ENCODE measurements at places on chromosomes 1 and 21.

GRCh38 chr1:33150522-33150921, 31.3 kb downstream of the TRIM62 start:
- no peak for DNase-seq

- DNase-seq = no peak
These were observed 2.2 kb downstream of the ELOA start for GRCh38 chr1:23745515-23745914.

DNA sequence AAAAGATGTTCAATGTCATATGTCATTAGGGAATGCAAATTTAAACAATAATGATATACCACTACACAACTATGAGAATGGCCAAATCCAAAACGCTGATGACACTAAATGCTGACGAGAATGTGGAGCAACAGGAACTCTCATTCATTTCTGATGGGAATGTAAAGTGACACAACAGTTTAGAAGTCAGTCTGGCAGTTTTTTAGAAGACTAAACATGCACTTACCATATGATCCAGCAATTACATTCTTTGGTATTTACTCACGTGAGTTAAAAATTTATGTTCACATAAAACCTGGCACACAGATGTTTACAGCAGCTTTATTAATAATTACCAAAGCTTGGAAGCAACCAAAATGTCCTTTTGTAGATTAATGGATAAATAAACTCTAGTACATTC, 110.4 kb upstream of the C1orf21 start:
- no peak for DNase-seq

DNA sequence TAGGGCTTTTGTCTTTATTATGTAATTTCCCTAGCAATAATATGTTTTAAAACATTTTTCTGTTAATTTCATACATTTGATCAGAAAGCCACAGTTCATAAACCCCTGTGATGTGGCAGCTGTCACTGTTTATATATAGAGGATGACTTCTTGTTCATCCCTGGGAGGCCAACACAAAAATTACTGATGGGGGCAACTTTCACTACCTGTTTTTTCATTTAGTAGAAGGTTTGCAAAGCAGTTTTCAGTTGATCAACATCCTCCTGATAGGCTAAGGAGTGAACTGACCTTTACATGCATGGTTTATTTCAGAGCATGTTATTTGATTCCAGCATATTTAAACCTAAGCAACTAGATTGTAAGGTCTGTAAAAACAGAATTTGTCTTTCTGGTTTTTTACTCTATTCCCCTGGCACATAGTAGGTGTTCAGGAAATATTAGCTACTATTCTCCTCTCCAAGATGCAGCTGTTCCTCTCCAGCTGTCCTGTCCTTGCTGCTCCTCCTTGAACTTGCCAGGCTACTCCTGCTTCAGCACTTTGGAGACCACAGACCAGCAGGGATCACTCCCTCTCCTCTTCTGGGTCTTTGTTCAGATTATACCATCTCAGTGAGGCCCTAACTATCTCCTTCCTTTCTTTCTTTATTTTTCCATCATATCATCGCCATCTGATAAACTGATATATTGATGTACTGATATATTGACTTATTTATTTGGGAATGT, 54.7 kb downstream of the ROR1 start:
- DNase-seq = no peak

DNA sequence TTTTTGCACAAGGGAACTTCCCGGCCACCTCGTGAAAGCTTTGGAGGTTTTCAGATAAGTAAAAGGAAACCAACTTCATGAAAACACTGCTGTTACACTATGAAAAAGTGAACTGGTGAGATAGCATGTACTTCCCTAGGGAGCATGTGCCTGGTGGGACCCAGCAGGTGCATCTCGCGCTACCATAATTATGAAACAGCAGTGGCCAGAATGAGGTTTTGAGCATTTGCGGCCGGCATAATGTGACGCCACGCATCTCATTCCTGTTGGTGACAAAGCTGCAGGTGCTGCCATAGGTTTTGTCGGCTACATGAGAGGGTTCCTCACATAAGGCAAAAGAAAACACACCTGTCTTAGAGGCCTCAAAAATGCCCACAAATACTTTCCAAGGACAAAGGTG, 1.7 kb downstream of the KRTAP10-3 start:
- no peak for DNase-seq

DNA sequence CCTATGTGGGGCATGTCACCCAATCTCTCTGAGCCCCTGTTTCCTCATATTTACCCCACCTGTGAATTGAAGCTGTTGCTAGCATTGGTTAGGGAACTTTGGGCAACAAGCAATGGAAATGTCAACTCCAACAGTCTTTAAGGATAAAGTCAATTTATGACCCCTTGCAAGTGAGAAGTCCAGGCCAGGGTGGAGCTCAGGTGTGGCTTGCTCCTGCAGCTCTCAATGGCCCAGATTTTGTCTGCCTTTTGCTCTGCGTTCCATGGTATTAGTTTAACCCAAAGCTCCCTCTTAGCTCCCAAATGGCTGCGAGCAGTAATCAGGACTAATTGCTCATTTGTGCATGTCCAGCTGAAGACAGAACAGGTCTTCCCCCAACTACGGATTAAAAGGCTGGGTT, 70.4 kb upstream of the ABCG1 start:
- DNase-seq = no peak

DNA sequence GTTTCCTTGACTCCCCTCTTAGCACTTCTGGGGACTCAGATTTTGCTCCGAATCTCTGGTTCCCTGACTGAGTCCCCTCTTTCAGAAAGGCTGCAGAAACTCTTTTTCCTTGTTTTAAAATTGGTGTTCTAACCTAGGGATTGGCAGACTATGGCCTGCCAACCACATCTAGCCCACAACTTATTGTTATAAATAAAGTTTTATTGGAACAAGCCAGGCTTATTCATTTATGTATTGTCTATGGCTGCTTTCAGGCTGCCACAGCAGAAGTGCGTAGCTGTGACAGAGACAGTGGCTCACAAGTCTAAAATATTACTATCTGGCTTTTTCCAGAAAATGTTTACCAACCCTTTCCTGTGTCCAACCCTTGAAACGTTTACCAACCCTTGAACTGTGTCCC, 81.7 kb downstream of the IER5 start:
- no peak for DNase-seq

- DNase-seq = no peak
These were observed 75.3 kb downstream of the HLX start for GRCh38 chr1:220954321-220955075.

Measured in NCI-H510A (cell line).